ENCODE measurements at places on chromosomes 2 and 18.

DNA sequence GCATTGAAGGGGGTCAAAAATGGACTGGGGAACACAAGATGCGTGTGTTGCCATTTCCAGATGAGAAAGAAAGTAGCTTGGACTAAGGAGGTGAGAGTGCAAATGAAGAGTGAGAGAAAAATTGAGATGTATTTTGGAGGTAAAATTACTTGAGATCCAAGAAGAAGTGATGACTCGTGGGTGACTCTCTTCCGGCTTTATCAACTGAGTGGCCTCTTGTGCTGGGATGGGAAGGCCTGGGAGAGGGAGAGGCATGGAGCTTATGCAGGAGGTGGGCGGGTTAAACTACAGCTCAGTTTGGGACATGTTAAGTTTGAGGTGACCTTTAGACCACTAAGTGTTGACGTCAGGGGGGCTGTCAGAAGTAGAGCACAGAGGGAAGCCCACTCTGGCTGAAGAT lies 34.9 kb downstream of the SULT1C2 start:
- DNase-seq: peak; percentile 75

DNA sequence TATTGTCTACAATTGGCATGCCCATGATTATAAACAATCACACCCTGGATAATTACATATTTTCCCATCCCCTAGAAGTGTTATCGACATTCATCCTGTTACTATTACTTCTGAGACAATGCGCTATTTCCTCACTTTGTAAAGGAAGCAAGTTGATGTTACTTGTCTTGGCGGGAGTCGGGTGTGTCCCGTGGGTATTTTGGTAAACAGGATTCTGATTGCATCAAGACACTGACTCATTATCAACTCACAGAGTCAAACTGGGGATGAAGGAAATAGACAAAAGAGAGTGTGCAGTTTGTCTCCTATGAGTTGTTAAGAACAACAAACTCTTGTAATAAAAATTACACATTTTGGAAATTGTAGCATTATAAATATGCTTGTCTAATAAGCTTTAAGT lies 142.7 kb downstream of the GALR1 start:
- no peak for DNase-seq

- DNase-seq: no peak
Measured at GRCh38 chr2:46845542-46846486, 69.8 kb downstream of the MCFD2 start.

DNA sequence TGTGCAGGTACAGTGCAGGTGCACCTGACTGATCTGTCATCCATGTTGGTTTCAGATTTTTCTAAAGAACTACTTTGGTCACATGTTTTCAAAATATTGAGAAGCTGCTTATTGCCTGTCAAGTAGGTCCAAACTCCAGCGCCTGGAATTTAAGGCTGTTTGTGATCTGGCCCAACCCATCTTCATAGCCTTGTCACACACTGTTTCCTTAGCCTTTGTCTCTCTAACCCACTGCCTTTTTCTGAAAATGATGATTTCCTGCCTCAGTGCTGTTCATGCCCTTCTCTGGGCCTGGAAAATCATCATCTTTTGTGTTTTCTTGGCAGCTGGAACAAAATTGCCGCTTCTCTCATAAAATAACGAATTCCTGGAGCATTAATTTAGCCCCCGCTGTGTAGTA lies 7.2 kb downstream of the LIMS1 start:
- no peak for DNase-seq

GRCh38 chr18:66344227-66344626 lies 259.7 kb downstream of the CDH19 start:
- DNase-seq: no peak

DNA sequence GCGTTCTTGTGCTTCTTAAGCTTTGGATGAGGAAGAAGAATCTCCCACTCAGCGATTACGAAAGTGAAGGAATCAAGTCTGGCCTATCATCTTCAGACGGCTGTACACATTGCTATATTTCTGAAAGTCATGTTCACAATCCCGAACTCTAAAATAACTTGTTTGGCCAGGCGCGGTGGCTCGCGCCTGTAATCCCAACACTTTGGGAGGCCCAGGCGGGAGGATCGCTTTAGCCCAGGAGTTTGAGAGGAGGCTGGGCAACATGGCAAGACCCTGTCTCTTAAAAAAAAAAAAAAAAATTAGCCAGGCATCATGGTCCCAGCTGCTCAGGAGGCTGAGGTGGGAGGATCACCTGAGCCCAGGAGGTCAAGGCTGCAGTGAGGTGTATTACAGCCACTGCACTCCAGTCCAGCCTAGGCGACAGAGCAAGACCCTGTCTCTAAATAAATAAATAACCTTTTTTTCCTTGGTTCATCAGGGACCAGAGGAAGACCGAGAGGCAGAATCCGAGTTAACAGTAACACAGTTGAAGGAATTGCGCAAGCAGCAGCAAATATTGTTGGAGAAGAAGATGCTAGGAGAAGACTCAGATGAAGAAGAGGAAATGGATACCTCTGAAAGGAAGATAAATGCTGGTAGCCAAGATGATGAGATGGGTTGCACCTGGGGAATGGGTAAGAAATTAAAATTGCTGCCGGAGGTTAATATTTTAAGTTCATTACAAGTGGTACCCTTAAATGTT lies 1.1 kb downstream of the SLC4A1AP start:
- no peak for DNase-seq

Data from fibroblast of skin of back (primary cell).